D721Med (cell line): ENCODE measurements at places on chromosomes 4 and X.

- DNase-seq: no peak
Observed at GRCh38 chr4:146273204-146273901, 59.0 kb downstream of the REELD1 start.

GRCh38 chr4:98447648-98448047, 186.5 kb downstream of the RAP1GDS1 start:
- DNase-seq: no peak

- no peak for DNase-seq
Observed at GRCh38 chr4:130747842-130748241, 1651.9 kb downstream of the C4orf33 start.

DNA sequence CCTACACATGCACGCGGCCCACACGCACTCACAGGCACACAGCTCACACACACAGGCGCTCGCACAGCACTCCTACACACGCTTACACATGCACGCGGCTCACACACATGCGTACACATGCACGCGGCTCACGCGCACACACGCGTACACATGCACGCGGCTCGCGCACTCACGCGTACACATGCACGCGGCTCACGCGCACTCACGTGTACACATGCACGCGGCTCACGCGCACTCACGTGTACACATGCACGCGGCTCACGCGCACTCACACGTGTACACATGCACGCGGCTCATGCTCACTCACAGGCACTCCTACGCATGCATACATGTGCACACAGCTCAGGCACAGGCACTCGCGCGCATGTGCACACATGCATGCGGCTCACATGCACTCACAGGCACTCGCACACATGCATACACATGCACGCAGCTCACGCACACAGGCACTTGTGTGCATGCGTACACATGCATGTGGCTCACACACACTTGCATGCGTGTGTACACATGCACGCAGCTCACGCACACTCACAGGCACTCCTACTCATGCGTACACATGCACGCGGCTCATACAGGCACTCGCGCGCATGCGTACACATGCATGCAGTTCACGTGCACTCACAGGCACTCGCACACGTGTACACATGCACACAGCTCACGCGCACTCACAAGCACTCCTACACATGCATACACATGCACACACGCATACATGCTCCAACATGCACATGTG, 44.9 kb downstream of the GAK start:
- no peak for DNase-seq

- DNase-seq: no peak
Observed at GRCh38 chr4:135269125-135269890, 1067.7 kb upstream of the PABPC4L start.

GRCh38 chr4:8729408-8730149, 137.0 kb downstream of the CPZ start:
- DNase-seq: no peak

GRCh38 chr4:170198747-170199146, 109.0 kb upstream of the AADAT start:
- no peak for DNase-seq

DNA sequence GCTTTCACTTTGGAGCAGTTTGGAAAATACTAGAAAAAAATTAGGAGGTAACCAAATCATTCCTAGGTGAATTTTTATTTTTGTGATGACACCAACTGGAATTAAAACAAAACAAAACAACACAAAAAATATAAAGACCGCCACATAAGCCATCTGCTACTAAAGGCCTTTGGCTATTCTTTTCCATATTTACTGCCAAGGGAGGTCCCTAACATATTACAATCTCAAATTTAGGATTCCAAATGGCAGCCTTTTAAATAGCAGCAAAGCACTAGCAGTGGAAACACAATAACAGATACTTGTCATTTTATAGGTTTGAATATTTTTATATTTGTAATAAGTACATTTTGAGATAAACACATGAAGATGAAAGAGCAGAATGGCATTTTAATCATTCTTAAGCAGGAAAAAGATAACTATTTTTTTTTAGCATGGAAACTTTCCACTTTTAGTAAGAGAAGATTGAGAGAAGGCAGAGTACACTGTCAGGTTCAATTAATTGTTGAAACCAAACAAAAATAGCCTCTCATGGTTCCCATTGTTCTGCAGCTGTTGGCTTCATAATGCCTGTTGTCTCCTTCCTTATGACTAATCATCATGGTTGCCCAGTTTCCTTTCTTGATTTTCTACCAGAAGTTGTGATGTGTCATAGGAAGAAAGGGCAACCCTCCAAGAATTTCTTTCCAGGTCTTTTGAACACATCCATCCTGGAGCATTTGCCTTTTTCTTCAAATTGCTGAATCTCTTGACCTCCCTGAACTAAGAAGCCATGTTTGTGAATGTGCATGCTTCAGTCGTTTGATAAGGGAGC, 219.0 kb upstream of the EMCN start:
- DNase-seq: no peak

- DNase-seq: no peak
Observed at GRCh38 chr4:37481547-37482122, 204.5 kb downstream of the RELL1 start.

DNA sequence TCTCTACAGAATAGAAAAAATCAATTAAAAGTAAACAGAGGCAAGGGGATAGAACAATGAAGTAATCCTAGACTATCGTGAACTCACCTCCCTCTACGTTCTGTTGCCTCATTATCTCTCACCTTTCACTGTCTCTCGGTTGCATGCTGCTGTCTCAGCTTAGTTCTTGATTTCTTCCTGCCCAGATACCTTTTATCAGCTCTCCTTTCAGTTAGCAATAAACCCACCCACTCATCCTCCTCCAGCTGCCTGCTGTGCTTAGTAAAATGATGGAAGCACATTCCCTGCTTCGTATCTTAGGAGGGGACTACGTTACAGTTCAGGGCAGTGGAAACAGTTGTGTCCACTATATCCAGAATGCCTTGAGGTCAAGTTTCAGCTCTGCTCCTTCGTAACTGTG, 1709.5 kb upstream of the AGA start:
- no peak for DNase-seq

DNA sequence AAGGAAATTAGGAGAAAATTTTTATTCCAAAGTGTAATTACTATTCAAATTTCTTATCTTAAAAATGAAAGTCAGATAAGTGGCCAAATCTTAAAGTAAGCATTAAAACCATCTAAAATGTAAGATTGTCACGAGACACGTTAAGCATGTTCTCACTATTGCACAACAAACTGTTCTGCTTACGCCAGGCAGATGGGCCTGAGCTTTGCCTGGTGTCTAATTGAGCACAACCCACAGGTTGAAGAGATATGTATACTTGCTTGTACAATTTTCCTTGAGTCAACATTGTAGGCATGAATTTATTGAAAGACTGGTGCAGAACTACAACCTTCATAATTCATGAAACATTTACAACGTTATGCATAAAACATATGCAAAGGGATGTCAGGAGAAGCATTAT, 3.9 kb downstream of the RNF128 start:
- DNase-seq: no peak

- no peak for DNase-seq
Observed at GRCh38 chr4:1400191-1400805, 5.9 kb downstream of the NKX1-1 start.

DNA sequence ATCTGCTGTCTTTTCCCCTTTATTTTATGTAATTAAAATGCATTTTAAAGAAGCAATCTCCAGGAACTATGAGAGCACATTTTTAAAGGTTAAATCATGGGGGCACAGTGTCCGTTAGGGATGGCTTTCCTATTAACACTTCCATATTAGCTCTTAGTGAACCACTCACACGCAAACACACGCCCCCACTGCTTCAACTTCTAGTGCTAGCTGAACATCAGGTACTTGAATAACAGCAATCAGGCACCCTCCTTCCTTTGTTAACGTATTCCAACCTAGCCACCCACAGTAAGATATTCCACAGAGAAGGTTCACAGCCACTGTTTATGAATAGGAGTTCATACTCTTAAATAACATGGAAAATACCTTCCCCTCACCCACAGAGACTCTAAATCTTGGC, 9.3 kb downstream of the TMEM255A start:
- no peak for DNase-seq

DNA sequence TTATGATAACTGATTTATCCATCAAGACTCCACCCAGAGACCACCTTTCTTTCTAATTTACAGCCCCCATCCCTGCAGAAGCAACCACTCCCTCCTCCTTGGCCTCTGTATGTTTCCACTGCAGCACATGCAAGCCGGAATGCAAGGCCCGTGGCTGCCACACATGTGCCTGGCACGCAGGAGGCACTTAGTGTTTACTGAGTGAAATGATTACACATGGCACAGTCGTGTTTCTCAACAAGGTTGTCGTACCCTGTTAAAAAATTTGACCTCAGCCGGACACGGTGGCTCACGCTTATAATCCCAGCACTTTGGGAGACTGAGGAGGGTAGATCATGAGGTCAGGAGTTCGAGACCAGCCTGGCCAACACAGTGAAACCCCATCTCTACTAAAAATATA, 104.3 kb downstream of the APBB2 start:
- no peak for DNase-seq

GRCh38 chr4:16239086-16239485, 12.8 kb upstream of the TAPT1 start:
- no peak for DNase-seq

- DNase-seq: peak; percentile 5
Observed at GRCh38 chr4:7411896-7412553, 22.7 kb downstream of the PSAPL1 start.
